ENCODE measurements at places on chromosomes 11 and 22. TPM values are rescaled to one million over a fixed set of nuclear protein-coding genes. Genes with fewer than 3 reads are reported as not detected.

MCHR1 gene
- total RNA-seq: not detected

TMEM191C gene
- 0.99 TPM for total RNA-seq

SAA1 gene
- total RNA-seq: not detected

SPI1 gene
- total RNA-seq: not detected

TCIRG1 gene
- 311 TPM for total RNA-seq

PPARA gene
- total RNA-seq: 22.6 TPM

ACP2 gene
- total RNA-seq: 26.0 TPM

TSPAN32 gene
- 20.5 TPM for total RNA-seq

AQP11 gene
- 0.82 TPM for total RNA-seq

OR8G5 gene
- not detected for total RNA-seq

SLC22A6 gene
- not detected for total RNA-seq

ZFTA gene
- total RNA-seq: 2.6 TPM

LRP5 gene
- total RNA-seq: 16.2 TPM

OR52H1 gene
- total RNA-seq: not detected

C11orf87 gene
- not detected for total RNA-seq

CSNK2A3 gene
- total RNA-seq: 0.53 TPM

C11orf52 gene
- total RNA-seq: not detected

SLCO2B1 gene
- total RNA-seq: not detected

MS4A3 gene
- total RNA-seq: not detected

Data from activated CD8-positive, alpha-beta memory T cell treated with anti-CD3 and anti-CD28 coated beads, Interleukin-2, amount 10 ng/mL, durations not matched to agents 7 days and 5 days (primary cell).